Left ventricle myocardium inferior (tissue), 1 donor: ENCODE measurements at places on chromosomes 11 and 22.

GRCh38 chr22:38859581-38860282 is 12.3 kb downstream of the CBX6 start:
- DNase-seq = no peak

- no peak for DNase-seq
Measured at GRCh38 chr11:60868682-60869450, 1.5 kb downstream of the ZP1 start.

- no peak for DNase-seq
Measured at GRCh38 chr11:123473941-123474677, 44.0 kb downstream of the GRAMD1B start.

DNA sequence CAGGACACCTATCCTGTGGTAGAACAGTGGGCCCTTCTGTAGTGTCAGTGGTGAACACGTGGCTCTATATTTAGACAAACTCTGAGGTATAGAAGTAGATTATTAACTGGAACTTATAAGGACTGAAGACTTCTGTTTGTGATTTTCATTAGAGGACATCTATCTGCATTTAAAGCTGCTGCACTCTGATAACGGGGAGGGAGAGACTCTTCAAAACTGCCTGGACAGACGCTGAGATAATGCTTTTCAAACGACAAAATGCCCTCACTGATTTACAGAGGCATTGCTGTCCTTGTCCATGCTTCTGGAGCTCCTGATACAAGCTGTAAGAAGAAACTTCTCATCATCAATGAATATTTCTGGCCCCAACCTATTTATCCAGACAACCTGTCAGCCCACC is 425.2 kb downstream of the OPCML start:
- no peak for DNase-seq

DNA sequence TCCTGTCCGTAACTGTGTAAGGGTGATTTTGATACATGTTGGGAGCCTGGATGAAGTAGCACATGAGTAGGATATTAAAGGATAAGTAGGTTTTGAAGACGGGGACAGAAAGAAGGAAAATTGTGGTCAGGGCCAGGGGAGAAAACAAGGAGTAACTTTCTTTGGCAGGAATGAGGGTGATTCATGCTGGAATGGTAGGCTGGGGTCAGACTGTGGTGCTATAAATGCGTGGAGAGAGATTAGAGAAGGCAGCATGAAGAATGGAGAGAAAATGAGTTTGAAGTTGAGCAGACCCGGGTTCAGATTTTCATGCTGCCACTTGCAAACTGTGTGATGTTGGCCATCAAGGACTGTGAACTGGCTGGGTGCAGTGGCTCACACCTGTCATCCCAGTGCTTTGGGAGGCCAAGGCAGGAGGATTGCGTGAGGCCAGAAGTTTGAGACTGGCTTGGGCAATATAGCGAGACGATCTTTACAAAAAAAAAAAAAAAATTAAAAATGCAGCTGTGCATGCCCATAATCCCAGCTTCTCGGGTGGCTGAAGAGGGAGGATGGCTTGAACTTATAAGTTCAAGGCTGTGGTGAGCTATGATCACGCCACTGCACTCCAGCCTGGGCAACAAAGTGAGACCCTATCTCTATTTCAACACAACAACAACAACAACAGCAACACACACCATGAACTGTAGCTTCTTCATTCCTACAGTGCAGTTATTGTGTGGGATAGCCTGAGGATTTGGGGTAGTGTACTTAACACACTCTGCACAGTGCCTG is 22.3 kb downstream of the ZBTB16 start:
- no peak for DNase-seq

GRCh38 chr22:17897426-17897825 is 123.2 kb upstream of the BID start:
- DNase-seq = no peak

GRCh38 chr11:111455291-111456085 is 56.7 kb downstream of the BTG4 start:
- no peak for DNase-seq

GRCh38 chr11:33320814-33321330 is 63.7 kb downstream of the HIPK3 start:
- no peak for DNase-seq
